ENCODE measurements at places on chromosomes 2 and 18.

DNA sequence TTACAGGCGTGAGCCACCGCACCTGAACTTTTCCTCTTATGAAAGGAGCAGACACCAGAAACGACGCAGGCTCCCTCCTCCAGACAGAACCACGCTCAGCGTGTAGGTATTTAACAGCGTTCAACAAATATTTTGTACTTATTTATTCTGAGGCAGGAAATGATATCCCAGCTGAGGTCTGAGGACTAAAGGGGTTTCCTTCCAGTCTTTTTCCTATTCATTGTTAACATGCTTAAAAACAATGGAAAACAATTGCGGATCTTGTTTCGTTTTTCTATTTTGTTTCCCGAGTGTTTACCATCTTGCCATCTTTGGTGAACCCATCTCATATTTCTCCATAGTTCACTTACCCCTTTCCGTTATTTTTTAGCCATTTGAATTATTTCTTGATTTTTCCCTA lies 43.7 kb upstream of the FOSL2 start:
- no peak for DNase-seq

- no peak for DNase-seq
Observed at GRCh38 chr2:52383541-52383940, 1351.6 kb upstream of the NRXN1 start.

- DNase-seq: no peak
Observed at GRCh38 chr2:157367704-157368103, 42.1 kb upstream of the ERMN start.

- no peak for DNase-seq
Observed at GRCh38 chr2:220748875-220749479, 823.1 kb downstream of the EPHA4 start.

- no peak for DNase-seq
Observed at GRCh38 chr18:63997041-63997440, 27.2 kb downstream of the SERPINB8 start.

DNA sequence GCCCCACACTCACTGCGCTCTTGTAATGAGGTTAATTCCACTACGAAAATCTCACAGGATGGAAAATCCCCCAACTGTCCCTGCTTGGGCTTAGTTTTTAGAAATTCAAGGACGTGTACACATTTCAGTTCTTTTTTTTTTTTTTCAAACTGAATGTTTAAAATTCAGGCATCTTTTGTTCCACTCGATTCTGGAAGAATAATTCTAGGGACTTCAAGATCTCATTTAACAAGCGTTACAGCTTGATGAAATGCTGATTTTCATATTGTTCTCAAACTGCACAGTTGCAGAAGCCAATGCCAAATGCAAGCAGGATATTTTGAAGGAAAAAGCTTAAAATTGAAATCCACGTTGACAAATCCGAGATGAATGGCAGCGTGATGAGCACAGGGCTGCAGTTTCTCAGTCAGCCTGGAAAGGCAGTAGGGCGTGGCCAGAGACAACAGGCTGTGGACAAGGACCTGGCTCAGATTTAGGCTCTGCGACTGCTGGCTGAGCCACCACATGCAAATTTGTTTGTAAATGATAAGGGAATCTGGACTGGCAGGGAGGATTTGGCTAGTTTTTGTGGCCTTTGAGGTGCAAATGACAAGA lies 128.1 kb upstream of the MYCN start:
- DNase-seq: no peak

DNA sequence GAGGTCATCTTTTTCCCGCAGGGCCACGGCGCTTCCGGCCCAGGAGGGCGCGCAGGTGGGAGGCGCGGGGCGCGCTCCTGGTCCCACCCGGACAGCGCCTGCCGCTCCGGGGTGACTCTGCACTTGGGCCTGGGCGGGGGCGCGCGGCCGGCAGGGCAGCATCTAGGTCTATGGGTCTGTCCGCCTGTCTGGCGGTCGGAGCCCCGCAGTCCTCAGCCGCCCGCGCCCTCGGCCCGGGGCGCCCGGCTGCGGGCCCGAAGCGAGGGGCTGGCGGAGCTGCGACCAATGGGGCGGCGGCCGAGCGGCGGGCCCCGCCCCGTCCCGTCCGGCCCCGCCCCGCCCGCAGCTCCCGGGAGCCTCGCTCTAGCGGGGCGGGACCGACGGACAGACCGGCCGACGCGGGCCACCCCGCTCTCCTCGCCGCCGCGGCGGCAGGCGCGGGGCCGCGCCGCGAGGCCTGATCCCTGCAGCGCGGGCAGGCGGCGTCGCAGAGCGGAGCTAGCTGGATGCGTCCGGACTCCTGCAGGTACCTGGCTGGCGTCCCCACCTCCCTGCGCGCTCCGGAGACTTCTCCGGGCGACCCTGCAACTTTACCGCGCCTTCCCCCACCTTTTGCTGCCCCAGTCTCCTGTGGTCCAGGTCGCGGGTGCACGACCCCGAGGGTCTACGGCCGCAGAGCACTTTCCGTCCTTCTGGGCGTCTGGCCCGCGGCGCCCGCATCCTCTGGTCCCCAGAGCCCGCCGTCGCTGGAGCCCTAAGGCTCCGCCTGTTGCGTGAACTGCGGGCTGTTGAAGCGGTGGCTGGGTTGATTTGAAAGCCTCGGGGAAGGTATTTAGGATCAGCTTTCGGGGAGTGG lies at the start of gene KCNS3:
KCNS3 (plus strand) TSS at position 387 of the 856 bp plus-strand sequence. CDS start 52,342 bp downstream, outside the sequence.
- DNase-seq: no peak

GRCh38 chr2:236355911-236356310 lies 91.7 kb upstream of the ASB18 start:
- DNase-seq: no peak

- DNase-seq: no peak
Observed at GRCh38 chr2:62338111-62338510, 142.2 kb downstream of the B3GNT2 start.

DNA sequence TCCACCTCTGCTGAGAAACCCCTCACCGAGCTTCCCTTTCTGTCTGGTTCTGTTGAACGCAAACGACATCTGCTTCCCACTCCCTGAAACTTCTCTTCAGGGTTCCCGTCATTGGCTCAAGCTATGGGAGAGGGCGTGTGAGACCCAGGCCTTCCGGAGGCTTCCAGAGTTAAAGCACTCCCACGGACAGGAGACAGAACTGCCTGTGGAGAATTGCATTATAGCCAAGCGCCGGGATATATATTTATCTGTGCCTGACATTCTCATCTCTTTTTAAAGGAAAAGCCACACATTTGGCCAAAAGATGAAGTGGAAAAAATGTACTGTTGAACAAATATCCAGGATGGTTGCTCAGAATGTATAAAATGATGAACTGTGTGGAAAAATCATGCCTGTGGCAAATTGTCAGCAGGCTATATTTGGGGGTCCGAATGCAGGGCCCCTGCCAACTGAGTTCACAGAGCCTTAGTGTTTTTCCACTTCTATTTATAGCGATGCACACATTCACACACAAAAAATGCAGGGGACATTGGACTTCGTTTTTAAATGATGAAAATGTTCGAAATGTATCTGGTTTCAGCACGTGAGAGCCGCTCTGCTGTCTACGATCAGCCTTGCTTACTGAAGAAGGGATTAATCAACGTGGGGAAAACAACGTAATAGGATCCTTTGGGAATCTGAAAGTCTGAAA lies 59.5 kb downstream of the E2F6 start:
- no peak for DNase-seq

GRCh38 chr2:84924173-84925106 lies 19.0 kb downstream of the TMSB10 start:
- no peak for DNase-seq
